AG08396 (cell line): ENCODE measurements at places on chromosomes 5 and 9.

DNA sequence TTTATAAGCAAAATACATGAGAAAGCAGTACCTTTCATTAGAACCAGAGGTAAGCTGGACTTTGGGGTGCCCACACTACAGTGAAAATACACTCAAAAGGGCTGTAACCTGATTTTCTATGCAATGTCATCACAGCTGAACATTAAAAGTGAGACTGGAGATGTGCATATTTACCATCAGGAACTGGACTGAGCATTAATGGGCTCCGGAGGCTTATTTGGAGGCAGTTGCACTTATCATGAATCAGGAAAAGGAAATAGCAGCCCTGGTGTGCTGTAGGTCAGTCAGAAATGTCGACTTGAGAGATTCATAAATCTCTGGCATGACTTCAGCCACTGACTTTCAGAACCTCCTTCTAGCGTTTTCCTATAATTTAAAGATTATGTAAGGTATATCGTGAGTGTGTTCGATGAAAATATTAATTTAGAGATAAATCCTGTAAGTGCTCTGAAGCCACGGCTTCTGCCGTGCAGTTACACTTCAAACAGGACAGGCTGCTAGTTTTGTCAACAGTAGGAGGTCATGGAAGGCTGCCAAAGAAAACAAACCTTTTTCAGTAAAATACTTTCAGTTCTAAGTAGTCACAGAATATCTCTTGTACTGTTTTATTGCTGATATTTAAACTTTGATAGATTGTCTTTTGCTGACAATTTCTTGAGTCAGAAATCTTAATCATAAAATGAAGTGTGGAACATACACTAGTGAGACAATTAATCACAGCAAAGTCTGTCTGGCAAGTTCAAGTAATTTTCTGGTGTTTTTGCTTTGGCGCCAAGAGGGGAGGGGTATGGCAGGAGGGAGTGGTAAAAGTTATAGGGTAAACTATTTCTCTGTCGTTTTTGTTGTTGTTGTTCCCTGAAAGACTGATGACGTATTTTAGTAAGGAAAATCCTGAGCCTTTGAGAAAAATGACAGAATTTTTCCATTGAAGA is 939.7 kb downstream of the NR2F1-AS1 start:
- peak; percentile 27 for DNase-seq

DNA sequence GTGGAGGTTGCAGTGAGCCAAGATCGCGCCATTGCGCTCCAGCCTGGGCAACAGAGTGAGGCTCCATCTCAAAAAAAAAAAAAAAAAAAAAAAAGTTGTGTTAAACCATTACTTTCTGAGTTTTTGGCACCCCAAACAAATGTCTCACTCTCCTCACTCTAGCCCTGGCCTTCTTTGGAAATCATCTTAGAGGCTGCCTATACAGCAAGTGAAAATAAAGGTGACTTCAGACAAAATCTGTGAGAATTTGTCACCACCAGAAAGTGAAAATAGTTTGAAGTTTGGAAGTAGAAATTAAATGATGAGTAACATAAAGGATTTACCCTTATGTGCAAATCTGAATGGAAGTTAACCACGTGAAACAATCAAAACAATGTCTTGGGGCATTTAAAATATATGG is 7.2 kb upstream of the ZNF131 start:
- DNase-seq = no peak

- DNase-seq = no peak
These were observed 1.7 kb upstream of the TOPORS start for GRCh38 chr9:32554107-32554506.

DNA sequence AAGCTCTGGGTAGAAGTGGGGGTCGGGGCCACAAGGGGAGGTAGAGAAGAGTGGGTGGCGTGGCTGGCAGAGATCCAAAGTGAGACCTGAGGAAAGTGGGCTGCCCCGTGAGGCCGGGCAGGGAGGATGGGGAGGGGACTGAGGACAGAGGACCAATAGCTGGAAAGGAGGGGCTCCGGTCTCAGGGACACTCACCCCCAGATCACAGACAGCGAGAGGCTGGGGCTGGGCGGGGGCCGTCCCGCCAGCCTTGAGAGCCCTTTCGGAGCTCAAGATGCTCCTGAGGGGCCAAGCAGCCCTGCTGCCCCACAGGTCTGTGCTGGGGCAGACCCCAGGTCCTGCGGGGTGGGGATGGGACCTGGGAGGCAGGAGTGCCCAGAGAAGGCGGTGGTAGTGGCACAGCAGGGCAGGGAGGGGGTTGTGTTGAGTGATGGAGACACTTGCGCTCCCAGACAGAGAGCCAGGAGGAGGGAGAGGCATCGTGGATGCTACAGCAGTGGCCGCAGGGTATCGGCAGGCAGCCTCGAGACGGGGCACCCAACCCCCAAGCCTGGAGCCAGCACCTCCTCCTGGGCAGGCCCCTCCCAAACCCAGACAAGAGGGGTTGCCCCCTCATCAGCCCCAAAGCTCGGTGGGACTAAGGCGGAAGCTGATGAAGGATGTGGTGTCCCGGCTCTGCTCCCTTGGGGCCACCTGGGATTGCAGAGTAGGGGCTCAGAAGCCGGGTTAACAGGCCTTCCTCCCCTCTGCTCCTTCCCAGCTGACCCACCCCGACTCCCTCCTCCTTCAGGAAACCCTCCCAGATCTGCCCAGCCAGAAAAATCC is 3.4 kb downstream of the SARDH start:
- DNase-seq = no peak

- DNase-seq = no peak
These were observed 69.6 kb upstream of the TAF1L start for GRCh38 chr9:32705059-32705458.

GRCh38 chr5:150636391-150637244 is 3.8 kb upstream of the SYNPO start:
- DNase-seq = no peak

GRCh38 chr5:6328173-6328572 is 50.2 kb downstream of the MED10 start:
- no peak for DNase-seq

GRCh38 chr5:153520952-153521351 is 30.5 kb downstream of the GRIA1 start:
- DNase-seq = peak; percentile 20

DNA sequence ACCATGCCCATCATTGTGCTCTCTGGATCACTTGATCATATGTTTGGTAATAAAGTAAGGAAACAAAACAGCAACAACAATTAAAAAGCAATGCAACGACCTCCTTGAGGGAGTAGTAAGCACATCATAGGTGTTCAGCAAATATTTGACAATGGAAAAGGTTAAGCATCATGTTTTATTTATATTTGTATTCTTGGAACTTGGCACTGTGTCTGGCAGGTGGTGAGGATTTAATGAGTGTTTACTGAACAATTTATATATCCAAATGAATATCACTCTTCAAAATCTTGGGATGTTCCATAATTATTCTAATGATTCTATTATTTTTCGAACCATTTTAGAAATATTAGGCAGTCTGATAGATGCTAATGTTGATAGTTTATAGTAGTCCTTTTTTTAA is 6.2 kb downstream of the PIP5K1B start:
- DNase-seq = no peak
